ENCODE measurements at places on chromosomes 5 and 9.

- no peak for DNase-seq
Measured at GRCh38 chr9:133703591-133704399, 34.4 kb downstream of the SARDH start.

- peak; percentile 20 for DNase-seq
Measured at GRCh38 chr5:115586525-115587146, 15.6 kb downstream of the TICAM2 start.

- no peak for DNase-seq
Measured at GRCh38 chr9:32706725-32707100, 71.2 kb upstream of the TAF1L start.

- no peak for DNase-seq
Measured at GRCh38 chr5:18984559-18985080, 1003.4 kb downstream of the CDH18 start.

DNA sequence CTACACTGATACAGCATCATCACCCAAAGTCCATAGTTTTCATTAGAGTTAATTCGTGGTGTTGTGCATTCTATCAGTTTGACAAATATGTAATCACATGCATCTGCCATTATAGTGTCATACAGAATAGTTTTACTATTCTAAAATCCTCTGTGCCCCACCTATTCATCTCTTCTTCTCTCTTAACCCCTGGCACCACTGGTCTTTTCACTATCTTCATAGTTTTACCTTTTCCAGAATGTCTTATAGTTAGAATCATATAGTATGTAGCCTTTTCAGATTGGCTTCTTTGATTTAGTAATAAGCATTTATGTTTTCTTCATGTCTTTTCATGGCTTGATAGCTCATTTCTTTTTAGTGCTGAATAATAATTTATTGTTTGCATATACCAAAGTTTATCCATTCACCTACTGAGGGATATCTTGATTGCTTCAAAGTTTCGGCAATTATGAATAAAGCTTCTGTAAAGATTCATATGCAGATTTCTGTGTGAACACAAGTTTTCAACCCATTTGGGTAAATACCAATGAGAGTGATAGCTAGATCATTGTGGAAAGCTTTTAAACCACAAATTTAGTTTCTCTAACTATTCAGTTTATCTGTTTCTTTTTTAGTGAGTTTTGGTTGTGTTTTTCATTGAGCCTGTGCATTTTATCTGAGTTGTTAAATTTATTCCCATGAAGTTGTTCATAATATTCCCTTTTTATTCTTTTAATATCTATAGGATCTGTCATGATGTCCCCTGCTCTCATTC lies 84.9 kb downstream of the RALGPS1 start:
- DNase-seq: no peak

GRCh38 chr5:2111569-2112105 lies 228.9 kb upstream of the IRX4 start:
- no peak for DNase-seq

GRCh38 chr5:14794583-14795230 lies 76.9 kb downstream of the ANKH start:
- no peak for DNase-seq

DNA sequence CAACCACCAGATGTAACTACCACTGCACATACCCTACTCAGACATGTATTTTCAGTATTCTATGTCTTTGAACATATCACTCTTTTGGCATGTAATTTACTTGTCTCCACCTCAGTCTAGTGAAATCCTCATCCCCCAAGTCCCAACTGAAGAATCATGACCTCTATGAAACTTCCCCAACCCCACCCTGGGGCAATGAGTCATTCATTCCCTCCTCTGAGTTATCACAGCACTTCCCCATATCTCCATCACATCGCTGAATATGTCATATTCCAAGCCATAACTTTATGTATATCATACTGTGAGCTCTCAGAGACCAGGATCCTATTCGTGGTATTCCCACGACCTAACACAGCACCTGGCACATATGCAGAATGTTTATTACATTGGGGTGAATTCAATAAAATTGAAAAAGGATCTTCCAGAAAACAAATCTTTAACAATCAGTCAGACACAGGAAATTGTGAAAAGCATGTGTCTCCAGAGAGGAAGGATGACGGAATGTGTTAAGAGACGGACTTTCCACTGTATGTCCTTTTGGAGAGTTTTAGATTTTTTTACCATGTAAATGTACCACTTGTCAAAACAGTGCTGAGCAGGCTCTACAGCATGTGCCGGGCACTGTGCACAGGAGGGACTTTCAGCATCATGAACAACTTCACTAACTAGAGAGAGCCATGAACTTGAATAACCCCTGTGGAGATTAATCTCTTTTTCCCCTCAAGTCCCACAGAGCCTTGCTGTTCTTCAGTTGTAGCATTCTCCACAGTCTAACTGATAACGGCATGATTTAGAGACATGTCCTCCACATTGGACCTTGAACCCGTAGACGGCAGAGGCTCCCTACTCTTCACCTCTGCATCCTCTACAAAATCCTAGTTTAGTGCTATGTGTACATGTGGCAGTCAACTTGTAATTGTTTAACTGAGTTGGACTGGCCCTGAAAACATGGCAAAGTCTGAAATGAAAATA lies 213.5 kb downstream of the GLIS3 start:
- peak; percentile 50 for DNase-seq

- DNase-seq: peak; percentile 69
Measured at GRCh38 chr5:134577796-134578577, 52.5 kb downstream of the JADE2 start.

GRCh38 chr5:126720369-126720768 lies 56.6 kb upstream of the LMNB1 start:
- peak; percentile 4 for DNase-seq

Data from RPMI7951 (cell line).